ENCODE measurements at places on chromosomes 12 and 14. TPM values are rescaled to one million over a fixed set of nuclear protein-coding genes. Genes with fewer than 3 reads are reported as not detected.

DNA sequence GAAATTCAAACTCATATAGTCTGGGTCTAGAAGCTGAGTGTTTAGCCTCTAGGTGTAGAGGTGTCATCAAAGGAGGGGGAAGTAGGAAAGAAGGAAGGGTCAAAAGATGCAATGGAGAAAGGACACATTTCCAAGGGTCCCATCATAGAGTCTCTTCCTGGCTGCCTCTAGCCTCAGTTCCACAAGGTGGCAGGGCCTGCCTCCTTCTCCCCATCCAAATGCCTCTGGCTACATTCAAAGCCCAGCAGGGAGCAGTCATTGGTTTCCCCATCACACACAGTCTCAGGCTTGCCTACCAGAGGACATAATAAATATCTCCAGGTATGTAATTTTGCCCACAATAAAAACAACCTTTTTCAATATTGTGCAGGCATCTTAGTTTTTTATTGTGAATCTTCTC is 2.1 kb upstream of the CCT2 start:
- no peak overlapping the region for H3K4me3 ChIP-seq
- H3K36me3 ChIP-seq: peaks cover 38% of the 10 kb centered on the region
- H3K27ac ChIP-seq: no peak overlapping the region
- DNase-seq: peak; percentile 16

- H3K4me3 ChIP-seq: no peak overlapping the region
- peaks cover 5% of the 10 kb centered on the region for H3K4me1 ChIP-seq
- no peak for DNase-seq
- H3K36me3 ChIP-seq: no peaks in the 10 kb centered on the region
- H3K27me3 ChIP-seq: no peaks in the 10 kb centered on the region
These were observed 8.6 kb upstream of the CD27 start for GRCh38 chr12:6435961-6436715.

- no peak overlapping the region for H3K4me3 ChIP-seq
- no peak overlapping the region for H3K27ac ChIP-seq
- H3K36me3 ChIP-seq: no peaks in the 10 kb centered on the region
- H3K4me1 ChIP-seq: no peaks in the 10 kb centered on the region
- H3K27me3 ChIP-seq: no peaks in the 10 kb centered on the region
- no peak for DNase-seq
These were observed 112.3 kb upstream of the TSPAN8 start for GRCh38 chr12:71270057-71270456.

- H3K4me1 ChIP-seq: peaks cover 24% of the 10 kb centered on the region
- no peaks in the 10 kb centered on the region for H3K27me3 ChIP-seq
- DNase-seq: no peak
- no peak overlapping the region for H3K4me3 ChIP-seq
- H3K27ac ChIP-seq: peak overlapping the region; percentile 67
These were observed 274.9 kb downstream of the PAWR start for GRCh38 chr12:79415746-79416435.

GRCh38 chr14:92973261-92973797 is 50.4 kb downstream of the CHGA start:
- peaks cover 19% of the 10 kb centered on the region for H3K4me1 ChIP-seq
- peak overlapping the region; percentile 92 for H3K27ac ChIP-seq
- H3K4me3 ChIP-seq: no peak overlapping the region
- H3K27me3 ChIP-seq: no peaks in the 10 kb centered on the region
- peaks cover 29% of the 10 kb centered on the region for H3K36me3 ChIP-seq

DNA sequence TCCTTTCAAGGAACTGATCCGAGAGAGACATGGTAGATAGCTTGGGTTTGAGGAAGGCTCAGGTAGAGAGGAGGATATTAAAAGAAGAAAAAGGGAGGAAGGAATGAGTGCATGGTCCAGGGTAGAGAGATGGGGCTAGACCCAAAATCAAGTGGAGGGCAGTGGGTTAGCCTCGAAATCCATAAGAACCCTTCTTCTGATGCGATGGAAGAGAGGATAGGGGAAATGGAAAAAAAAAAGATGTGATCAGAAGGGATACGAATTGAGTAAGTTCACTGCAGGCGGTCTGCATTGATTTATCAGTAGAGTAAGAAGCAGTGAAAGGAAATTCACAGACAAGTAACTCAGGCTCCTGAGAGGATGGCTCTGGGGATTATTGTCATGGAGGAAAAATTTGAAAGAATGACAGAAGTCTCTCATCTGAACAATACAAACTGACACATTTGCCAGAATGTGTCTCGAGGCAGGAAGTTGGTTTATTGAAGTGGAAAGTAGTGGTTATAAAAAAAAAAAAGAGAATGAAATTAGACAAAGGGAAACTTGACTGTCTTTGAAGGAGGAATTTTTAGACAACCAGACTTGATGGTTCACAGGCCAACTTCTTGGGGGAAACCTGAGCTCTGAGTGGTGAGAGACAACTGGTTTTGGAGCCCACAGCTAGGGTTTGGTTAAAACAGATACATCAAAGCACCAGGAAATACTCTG is 10.2 kb downstream of the PPFIBP1 start:
- H3K27me3 ChIP-seq: no peaks in the 10 kb centered on the region
- H3K4me1 ChIP-seq: peaks cover 26% of the 10 kb centered on the region
- peak overlapping the region; percentile 0 for H3K27ac ChIP-seq
- H3K36me3 ChIP-seq: no peaks in the 10 kb centered on the region

GRCh38 chr12:108538616-108539195 is 22.3 kb downstream of the SART3 start:
- no peak overlapping the region for H3K27ac ChIP-seq
- peaks cover 8% of the 10 kb centered on the region for H3K4me1 ChIP-seq
- H3K4me3 ChIP-seq: no peak overlapping the region

DNA sequence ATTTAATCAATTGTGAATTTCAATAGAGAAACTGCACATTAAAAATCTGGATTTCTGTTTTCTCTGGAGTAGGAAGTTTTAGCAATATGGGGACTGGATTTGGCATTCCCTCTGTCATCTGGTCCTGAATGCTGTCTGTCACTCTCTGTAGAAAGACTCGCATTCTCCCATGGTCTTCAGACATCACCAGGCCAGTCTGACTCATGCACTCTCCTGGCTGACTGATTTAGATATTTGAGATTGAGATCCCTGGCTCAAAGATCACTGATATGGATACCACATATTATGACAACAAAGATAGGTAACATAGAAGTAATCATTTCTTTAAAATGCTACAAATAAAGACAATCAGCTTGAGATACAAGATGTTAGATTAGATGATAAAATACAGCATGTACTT is 524.5 kb downstream of the GALC start:
- no peak overlapping the region for H3K27ac ChIP-seq
- H3K36me3 ChIP-seq: no peaks in the 10 kb centered on the region
- no peaks in the 10 kb centered on the region for H3K27me3 ChIP-seq
- DNase-seq: no peak
- H3K4me1 ChIP-seq: no peaks in the 10 kb centered on the region

- peaks cover 27% of the 10 kb centered on the region for H3K27me3 ChIP-seq
- no peak overlapping the region for H3K27ac ChIP-seq
- no peak overlapping the region for H3K4me3 ChIP-seq
- no peaks in the 10 kb centered on the region for H3K36me3 ChIP-seq
These were observed 182.9 kb downstream of the KIF26A start for GRCh38 chr14:104321088-104321801.

DNA sequence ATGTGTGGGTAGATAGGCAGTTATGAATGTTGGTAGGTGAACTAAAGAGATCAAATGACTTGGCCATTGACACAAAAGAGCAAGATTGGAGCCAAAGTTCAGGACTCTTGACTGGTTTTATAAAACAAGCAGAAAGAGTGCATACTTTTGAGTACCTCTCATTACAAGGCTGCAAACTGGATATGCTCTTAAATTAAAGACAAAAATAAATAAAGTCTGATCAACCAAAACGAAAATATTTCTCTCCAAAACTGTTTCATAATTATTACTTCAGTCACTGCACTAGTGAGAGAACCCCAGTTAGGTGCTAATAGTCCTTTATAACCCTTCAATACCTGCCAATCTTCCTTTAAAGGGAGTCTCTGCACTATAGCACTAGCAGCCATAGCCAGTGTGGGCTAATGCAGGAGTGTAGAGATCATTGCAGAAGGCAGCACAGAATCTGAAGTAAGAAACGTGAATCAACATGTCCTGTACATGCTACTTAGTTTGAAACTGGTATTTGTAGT is 147.1 kb downstream of the FOXA1 start:
- no peaks in the 10 kb centered on the region for H3K4me1 ChIP-seq
- H3K36me3 ChIP-seq: peaks cover 6% of the 10 kb centered on the region
- H3K27ac ChIP-seq: peak overlapping the region; percentile 6
- DNase-seq: no peak

GRCh38 chr12:9792961-9793617 is 32.4 kb upstream of the CD69 start:
- H3K4me3 ChIP-seq: no peak overlapping the region
- peaks cover 4% of the 10 kb centered on the region for H3K27me3 ChIP-seq
- H3K4me1 ChIP-seq: no peaks in the 10 kb centered on the region
- peak; percentile 17 for DNase-seq
- H3K36me3 ChIP-seq: no peaks in the 10 kb centered on the region
- no peak overlapping the region for H3K27ac ChIP-seq

GRCh38 chr14:99508896-99509629 is 27.9 kb downstream of the CCNK start:
- H3K4me3 ChIP-seq: no peak overlapping the region
- H3K4me1 ChIP-seq: no peaks in the 10 kb centered on the region
- no peaks in the 10 kb centered on the region for H3K27me3 ChIP-seq
- peaks cover 63% of the 10 kb centered on the region for H3K36me3 ChIP-seq

DNA sequence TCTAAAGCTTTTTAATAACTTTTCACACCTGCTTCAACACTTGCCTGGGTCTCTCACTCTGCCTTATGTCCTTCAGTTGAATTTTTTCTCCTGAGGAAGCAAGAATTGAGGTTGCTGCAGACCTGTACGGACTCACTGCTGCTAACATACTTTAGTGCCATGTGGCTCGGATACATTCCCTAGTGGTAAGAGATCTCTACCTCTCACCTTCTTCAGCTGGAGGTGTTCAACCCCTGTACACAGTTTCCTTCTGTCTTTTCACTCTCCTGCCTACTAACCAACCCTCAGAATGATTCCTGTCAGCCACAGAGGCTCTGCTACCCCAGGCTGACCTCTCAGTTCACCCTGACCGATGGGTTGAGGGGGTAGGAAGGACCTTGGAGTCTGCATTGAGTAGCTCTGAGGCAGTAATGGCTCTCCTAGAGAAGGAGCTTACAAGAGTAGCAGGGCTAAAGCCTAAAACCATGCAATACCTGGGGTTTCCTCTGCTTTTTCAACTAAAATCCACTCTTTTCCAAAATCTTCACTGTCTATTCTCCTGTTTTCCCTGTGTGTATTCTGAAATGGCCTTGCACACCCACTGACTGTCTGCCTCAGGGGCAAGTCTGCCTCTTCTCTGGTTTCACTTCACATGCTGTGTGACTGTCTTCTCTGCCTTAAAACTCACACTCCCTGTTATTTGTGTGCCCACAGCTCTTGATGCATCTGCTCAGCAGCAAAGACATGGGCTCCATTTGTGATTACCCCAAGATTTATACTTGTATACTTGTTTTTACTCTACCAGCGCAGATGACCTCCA is 14.0 kb upstream of the DHRS2 start:
- no peaks in the 10 kb centered on the region for H3K36me3 ChIP-seq
- no peak overlapping the region for H3K4me3 ChIP-seq
- no peak for DNase-seq
- H3K27ac ChIP-seq: no peak overlapping the region

DNA sequence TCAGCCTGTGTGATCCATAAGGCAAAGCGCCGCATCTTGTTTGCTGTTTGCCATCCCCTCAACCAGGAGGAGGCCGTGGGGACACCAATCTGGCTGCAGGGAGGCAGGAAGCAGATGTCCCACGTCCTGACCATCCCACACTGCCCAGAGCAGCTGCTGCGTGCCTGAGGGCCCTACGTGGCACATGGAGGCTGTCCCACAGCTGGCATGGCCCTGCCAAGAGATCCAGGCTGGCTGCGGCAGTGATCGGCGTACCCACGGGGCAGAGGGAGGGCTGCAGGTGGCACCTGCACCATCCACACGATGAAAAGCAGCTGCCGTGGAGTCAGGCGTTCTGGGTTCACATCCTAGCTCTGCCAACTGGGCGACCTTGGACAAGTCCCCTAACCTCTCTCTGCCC is 42.0 kb downstream of the NCOR2 start:
- peaks cover 29% of the 10 kb centered on the region for H3K4me1 ChIP-seq
- DNase-seq: no peak
- peaks cover 21% of the 10 kb centered on the region for H3K36me3 ChIP-seq
- H3K4me3 ChIP-seq: no peak overlapping the region

DNA sequence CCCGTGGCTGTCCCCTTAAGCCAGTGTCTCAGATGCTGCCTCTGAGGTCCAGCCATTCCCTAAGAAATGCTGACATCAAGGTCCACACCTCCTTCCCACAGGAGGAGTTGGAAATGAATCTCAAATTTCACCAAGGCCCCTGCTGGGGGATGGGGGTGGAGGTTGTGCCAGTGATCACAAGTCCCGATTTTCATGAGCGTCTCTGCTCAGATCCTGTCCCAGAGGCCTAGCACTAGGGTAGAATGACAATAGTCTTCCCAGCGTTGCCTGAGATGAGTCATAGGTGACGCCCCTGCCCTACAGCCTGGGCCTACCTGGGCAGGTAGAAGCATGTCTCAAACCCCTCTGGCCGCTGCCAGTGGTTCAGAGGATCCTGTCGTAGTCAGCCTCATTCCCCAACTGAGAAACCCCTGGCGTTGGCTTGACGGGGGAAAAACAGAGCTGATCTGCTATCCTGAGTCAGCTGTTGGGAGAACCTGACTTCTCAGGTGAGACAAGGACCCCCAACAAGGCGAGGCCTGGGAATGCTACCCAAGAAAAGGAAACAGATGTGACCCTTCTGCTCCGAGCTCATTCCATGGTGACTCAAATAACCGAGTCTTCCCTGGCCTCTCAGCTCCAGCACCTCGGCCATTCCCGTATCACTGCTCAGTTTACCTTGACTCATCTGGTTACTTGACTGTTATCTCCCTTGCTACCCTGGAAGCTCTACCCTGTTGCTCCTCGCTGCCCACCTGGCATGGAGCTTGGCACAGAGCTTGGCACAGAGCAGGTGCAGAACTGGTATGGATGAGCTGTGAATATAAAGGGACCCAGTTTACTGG is 21.8 kb upstream of the SPPL3 start:
- no peaks in the 10 kb centered on the region for H3K27me3 ChIP-seq
- H3K4me1 ChIP-seq: peaks cover 12% of the 10 kb centered on the region
- peak overlapping the region; percentile 84 for H3K27ac ChIP-seq
- DNase-seq: peak; percentile 97
- peak overlapping the region; percentile 7 for H3K4me3 ChIP-seq

The PRICKLE1 gene
- 7.9 TPM for total RNA-seq

The CLEC4E gene
- total RNA-seq: not detected

The TAS2R7 gene
- total RNA-seq: not detected

The TAS2R42 gene
- not detected for total RNA-seq

The FBLN5 gene
- total RNA-seq: 4.3 TPM

The KCNH3 gene
- not detected for total RNA-seq

The GLT1D1 gene
- total RNA-seq: not detected

The EIF2S3B gene
- total RNA-seq: 9.3 TPM

The CRIP1 gene
- not detected for total RNA-seq

The TAS2R46 gene
- 1.1 TPM for total RNA-seq

The C12orf60 gene
- 2.2 TPM for total RNA-seq

The HNF1A gene
- total RNA-seq: not detected

Data from MCF 10A (cell line).